Kasumi-1 (cell line): ENCODE measurements at places on chromosomes 1 and 21.

GRCh38 chr1:163528710-163529348 lies 207.1 kb downstream of the NUF2 start:
- DNase-seq, result peak; percentile 18

DNA sequence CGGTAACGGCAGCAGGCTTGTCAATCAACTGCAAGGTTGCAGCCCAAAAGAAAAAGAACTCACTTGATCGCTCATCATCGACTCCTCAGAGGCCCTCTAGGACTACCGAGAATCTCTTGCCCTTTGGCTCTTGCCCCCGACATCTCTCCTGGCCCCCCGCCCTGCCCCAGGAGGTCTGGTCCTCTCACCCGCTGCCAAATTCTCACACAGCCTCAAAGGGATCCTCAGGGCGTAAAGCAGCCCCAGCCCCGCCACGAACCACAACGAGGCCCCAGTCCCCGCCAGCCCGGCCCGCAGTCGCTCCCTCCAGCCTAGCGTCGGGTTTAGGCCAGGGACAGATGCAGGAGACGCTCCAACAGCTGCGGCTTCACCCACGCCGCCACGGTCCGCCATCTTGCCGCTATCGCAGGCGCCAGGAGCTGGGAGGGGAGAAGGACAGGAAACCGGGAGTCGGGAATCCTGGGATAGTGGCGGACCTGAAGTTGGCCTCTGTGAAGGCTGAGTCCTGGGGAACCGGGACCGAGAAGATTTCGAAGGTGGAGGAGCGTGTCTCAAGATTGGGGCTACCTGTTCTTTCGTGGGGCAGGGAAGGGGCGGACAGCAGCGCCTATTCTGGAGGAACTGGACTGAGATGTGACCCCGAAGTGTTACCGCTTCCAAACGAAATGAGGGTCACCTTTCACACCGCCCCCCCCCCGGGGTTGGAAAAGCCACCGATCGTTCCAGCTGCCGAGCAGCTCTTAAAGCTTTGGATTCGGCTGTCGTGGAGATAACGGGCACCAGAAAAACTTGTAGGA lies at the start of gene ST7L:
ST7L (minus strand) TSS at position 421 of the 797 bp plus-strand sequence; CDS start at position 393, 28 bp downstream.
- DNase-seq, result peak; percentile 56

DNA sequence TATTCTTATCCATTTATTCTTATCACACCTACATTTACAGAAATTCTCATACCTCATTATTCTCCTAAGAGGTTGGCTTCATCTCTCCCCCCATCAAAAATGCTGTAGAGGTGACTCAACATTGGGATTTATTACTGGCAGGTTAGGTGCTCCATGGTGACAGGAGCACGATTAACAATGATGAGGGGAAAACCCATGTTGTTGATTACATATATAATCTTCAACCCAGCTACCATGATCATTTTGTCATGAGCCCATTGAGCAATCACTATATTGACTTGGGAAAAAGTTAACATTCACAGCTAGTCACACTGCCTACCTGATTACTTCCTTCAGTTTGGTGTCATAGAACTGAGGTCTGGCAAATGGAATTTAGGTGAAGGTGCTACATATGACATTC lies 712.1 kb upstream of the CHRM3 start:
- DNase-seq, result no peak

- no peak for DNase-seq
Measured at GRCh38 chr1:229841230-229841629, 215.2 kb downstream of the URB2 start.

- no peak for DNase-seq
Measured at GRCh38 chr1:53735261-53735660, 3.7 kb downstream of the GLIS1 start.

DNA sequence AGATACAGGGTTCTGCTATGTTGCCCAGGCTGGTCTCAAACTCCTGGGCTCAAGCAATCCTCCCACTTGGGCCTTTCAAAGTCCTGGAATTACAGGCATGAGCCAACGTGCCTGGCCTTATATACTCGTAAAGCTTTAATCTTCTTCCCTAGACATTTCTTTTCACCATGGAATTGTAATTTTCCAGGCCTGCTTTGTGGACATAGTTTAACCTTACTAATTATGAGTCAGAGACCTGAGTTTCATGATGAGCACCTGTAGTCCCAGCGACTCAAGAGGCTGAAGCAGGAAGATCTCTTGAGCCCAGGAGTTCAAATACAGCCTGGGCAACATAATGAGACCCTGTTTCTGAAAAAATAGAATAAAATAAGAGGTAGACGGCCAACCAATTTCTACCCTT lies 12.3 kb downstream of the PATJ start:
- DNase-seq, result no peak

- DNase-seq, result no peak
Measured at GRCh38 chr1:219472596-219472995, 140.3 kb downstream of the ZC3H11B start.

- no peak for DNase-seq
Measured at GRCh38 chr1:196464480-196464941, 143.7 kb downstream of the KCNT2 start.

- DNase-seq, result no peak
Measured at GRCh38 chr1:202146993-202147392, 2.5 kb upstream of the ARL8A start.

DNA sequence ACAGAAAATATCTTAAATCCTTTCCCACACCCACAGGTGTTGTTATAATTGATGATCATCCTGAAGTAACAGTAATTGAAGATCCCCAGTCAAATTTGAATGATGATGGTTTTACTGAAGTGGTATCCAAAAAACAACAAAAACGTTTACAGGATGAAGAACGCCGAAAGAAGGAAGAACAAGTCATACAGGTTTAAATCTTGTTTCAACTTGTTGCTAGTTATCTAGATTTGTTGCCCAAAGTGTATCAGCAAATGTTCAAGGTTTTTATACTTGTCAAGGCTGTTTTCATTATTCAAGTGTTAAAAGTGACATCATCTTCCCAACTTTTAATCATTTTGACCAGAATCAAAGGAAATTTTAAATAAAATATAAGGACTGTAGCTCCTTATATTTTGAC lies 64.7 kb downstream of the PRRC2C start:
- DNase-seq, result no peak

DNA sequence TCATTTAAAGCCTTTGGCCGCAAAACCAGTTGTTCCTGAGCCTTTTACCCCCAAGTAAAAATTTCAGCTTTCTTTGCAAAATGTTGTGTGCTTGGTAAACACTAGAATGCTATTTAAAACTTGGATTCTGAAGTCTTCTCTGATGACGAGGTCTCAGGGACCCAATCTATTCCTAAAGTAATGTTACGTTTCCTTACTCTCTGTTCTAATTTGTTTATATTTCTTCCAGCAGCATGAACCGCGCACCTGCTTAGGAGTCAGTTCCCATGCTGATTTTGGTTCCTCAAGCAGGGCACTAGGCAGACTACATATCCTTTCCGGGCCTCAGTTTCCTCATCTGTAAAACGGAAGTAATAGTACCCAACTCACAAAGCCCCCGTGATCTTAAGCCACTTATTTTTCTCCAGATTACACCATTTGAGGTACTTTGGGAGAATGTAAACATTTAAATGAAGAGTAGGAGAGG lies 969 bp upstream of the ALDH4A1 start:
- DNase-seq, result no peak

GRCh38 chr1:221182791-221183533 lies 303.7 kb downstream of the HLX start:
- DNase-seq, result peak; percentile 56

DNA sequence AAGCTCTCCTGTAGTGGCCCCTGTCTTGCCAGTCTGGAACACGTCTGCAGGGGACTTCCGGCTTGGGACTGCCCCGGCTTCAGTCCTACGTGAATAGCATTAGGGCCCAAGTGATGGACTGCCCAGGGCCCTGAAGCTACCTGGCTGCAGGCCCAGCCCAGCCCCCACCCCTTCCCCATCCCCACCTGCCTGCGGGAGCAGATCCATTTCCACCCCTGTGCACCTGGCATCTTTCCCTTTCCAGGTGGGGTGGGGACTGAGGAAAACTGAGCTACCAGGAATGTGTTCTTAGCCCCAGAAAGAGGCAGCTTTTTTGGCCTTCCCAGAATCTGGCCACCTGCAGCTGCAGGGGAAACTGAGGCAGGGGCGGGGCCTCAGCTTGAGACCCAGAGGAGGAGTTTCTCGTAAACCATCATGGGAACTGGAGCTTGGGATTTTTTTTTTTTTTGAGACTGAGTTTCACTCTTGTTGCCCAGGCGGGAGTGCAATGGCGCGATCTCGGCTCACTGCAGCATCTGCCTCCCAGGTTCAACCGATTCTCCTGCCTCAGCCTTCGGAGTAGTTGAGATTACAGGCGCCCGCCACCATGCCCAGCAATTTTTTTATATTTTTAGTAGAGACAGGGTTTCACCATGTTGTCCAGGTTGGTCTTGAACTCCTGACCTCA lies 3.2 kb downstream of the EDN2 start:
- no peak for DNase-seq

DNA sequence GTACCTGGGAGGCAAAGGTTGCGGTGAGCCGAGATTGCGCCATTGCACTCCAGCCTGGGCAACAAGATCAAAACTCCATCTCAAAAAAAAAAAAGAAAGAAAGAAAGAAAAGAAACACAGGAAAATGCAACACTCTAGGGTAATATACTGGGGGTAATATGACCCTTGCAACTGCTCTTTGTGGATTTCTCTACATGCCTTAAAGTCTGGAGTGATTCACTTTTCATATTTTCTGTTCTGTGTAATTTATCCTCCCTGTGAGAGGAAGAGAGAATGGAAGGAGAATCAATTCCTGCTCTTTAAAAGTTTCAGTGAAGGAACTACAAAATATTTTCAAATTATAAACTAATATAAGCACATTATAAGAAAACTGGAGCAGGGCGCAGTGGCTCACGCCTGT lies 22.7 kb downstream of the RIT1 start:
- DNase-seq, result no peak

DNA sequence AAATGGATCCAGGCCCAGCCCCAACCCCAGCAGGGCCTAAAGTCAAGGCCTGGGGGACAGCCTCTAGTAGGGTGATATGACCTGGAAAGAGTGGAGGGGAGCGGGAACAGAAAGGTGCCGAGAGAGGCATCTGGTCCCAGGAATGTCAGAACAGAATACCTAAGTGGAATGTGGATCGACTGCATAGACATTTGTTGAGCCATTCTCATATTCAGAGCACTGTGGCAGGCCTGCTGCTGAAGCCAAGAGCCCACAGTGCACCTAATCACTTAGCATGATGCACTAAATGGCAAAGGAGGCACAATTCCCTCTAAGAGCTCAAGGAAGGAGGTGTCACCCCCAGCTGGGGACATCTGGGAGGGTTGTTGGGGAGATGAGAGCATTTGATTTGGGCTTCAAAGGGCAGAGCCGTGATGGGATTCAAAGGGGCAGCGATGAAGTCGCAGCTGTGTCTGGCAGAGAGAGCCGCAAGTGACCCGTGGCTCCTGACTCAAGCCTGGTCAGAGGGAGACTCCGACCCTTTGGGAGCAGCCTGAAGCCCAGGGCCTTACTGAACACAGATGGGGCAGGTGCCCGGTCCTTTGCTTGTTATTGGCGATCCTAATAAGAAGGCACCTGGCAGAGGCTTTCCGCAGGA lies 8.6 kb upstream of the PKP1 start:
- DNase-seq, result no peak

GRCh38 chr1:153346077-153346723 lies 2.4 kb downstream of the PGLYRP4 start:
- no peak for DNase-seq

DNA sequence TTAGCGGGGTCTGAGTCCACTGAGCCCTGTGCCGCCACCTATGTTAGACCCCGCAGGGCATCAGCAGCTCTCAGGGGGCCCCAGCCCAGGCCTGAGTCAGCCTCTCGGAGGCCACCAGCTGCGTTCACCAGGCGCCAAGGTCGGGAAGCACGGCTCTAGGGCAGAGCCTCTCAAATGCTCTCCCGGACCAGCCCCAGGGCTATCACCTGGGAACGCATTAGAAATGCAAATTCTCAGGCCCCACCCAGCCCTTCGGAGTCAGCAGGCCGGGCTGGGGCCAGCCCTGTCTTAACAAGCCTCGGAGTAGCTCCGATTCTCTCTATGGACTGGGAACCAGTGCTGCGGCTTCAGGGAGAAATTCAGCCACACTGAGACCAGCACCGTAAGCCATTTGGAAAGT lies 37.2 kb upstream of the TSPEAR start:
- DNase-seq, result no peak

- peak; percentile 33 for DNase-seq
Measured at GRCh38 chr1:25572708-25573590, 29.5 kb downstream of the LDLRAP1 start.

GRCh38 chr1:226549937-226550671 lies 1.5 kb downstream of the STUM start:
- DNase-seq, result peak; percentile 18

- DNase-seq, result no peak
Measured at GRCh38 chr1:116257836-116258235, 115.2 kb upstream of the ATP1A1 start.

DNA sequence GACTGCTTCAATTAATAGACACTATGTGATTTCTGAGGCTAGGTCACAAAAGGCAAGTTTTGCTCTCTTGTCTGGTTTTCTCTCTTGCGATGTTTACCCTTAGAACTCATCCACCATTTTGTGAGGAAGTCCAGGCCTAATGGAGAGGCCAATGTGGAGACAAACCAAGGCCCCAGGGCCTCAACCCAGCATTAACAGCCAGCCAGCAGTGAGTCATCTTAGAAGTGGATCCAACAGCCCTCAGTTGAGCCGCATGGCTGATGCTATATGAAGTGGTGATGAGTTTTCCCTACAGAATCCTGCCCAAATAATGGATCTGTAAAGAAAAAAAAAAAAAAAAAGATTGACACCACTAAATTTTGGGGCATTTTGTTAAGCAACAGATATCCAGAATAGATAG lies 95.1 kb downstream of the DNTTIP2 start:
- no peak for DNase-seq

- peak; percentile 79 for DNase-seq
Measured at GRCh38 chr1:221740993-221741702, 741 bp downstream of the DUSP10 start.

DNA sequence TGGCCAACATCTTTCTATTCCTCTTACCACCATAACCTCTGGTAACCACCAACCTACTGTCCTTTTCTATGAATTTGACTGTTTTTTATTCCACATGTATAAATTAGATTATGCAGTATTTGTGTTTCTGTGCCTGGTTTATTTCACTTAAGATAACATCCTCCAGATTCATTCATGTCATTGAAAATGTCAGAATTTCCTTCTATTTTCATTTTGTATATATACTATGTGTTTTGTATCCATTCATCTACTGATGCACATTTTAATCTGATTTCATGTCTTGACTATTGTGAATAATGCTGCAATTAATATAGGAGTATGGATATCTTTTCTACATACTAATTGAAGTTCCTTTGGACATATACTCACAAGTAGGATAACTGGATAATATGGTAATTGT lies 403.2 kb downstream of the NCAM2 start:
- no peak for DNase-seq

GRCh38 chr1:93129507-93130099 lies 50.5 kb downstream of the MTF2 start:
- no peak for DNase-seq

- no peak for DNase-seq
Measured at GRCh38 chr1:202046227-202046626, 35.8 kb downstream of the ELF3 start.

DNA sequence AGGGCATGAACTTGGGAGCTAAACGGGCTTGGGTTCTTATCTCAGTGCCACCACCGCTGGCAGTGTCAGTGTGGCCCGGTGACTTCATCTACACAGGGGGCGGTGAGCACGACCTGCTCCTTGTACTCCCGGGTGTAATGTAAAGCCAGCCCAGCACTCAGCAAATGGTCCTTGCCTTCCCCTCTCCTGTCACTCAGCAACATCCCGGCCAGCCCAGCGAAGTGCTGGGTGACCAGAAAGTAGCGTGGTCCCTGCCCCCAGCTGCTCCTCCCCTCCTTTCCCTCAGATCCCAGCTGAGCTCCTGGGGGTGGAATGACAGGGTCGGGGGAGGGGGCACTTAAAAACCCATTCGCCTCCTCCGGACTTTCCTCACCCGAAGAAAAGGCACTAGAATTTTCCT lies 7.2 kb downstream of the KCNN3 start:
- DNase-seq, result no peak
